Non-pigmented ciliary epithelial cell (primary cell): ENCODE measurements at places on chromosomes 11 and 22.

- DNase-seq = no peak
Measured at GRCh38 chr11:71120471-71120896, 131.9 kb downstream of the SHANK2 start.

- DNase-seq = no peak
Measured at GRCh38 chr11:89293965-89294679, 116.4 kb downstream of the TYR start.

DNA sequence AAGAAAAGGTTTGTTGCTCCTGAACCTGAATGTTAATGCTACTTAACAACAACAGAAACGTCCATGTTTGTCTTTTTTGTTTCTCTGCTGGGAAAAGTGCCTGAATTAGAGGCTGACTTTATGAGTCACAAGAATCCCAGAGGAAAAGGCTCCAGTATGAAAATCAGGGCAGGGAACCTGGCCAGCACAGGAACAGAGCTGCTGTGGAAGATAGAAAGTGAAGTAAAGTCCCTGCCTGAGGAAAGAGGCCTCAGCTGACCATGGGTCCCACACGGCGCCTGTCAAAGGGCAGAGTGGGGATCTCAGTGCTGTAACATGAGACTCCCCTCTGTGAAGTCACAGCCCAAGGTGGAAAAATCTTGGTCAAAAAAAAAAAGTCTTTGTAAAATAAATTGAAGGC, 632.3 kb upstream of the CCDC90B start:
- no peak for DNase-seq

- no peak for DNase-seq
Measured at GRCh38 chr11:134350381-134350780, 18.6 kb downstream of the GLB1L2 start.

GRCh38 chr11:17544181-17544622, at the start of gene USH1C:
TSS of gene USH1C (minus strand) at chr11:17544416. CDS start at chr11:17544307, 109 bp downstream.
- DNase-seq = no peak

GRCh38 chr11:65559951-65560537, 1.9 kb upstream of the LTBP3 start:
- no peak for DNase-seq

- DNase-seq = no peak
Measured at GRCh38 chr11:19370100-19370861, 129.5 kb upstream of the E2F8 start.

- DNase-seq = no peak
Measured at GRCh38 chr11:105000797-105001196, 22.2 kb downstream of the CASP5 start.

GRCh38 chr22:41512421-41513194, 31.7 kb downstream of the POLR3H start:
- DNase-seq = peak; percentile 18

DNA sequence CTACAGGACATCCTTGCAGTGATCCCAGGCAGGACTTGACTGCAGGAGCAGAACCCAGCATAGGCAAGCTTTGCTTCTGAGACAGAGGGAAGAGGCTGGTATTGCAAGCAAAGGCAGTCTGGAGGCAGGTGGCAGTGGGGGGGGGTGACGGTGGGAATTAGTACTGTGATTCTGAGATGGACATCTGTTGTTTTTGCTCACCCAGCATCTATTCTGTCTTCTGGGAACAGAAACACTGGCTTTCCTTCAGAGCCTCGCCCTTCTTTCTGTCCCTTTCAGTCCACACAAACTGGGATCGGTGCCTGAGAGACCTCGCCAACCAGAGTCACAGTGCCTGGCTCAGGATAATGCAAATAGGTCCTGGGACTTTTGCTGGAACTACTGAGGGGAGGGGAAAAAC, 31.2 kb upstream of the RASL10A start:
- DNase-seq = no peak

DNA sequence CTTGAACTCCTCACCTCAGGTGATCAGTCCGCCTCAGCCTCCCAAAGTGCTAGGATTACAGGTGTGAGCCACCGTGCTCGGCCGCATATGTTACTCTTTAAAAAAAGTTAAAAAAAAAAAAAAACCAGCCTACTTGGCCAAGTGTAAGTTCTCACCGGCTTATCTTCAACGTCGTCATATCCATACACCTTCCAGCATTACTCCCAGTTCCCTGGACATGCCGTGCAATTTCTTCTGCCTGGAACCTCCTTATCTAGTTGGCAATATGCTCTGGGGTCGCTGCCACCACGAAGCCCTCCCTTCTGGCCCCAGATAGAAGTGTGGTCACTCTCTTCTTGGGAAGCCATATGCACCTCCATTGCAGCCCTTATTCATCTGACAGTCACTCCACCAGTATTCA, 36.3 kb upstream of the CBX7 start:
- no peak for DNase-seq

- DNase-seq = no peak
Measured at GRCh38 chr22:31235081-31235480, 23.0 kb downstream of the LIMK2 start.

GRCh38 chr11:70799386-70799785, 401.1 kb downstream of the CTTN start:
- no peak for DNase-seq

GRCh38 chr11:69808667-69809086, 10.5 kb downstream of the FGF3 start:
- DNase-seq = no peak
